ENCODE measurements at places on chromosomes 4 and X. TPM values are rescaled to one million over a fixed set of nuclear protein-coding genes. Genes with fewer than 3 reads are reported as not detected.
A peak's percentile ranks its signal among the peaks of the same experiment; 100 is the strongest.

- DNase-seq, result no peak
These were observed 417.5 kb downstream of the KCNIP4 start for GRCh38 chr4:21531048-21531447.

DNA sequence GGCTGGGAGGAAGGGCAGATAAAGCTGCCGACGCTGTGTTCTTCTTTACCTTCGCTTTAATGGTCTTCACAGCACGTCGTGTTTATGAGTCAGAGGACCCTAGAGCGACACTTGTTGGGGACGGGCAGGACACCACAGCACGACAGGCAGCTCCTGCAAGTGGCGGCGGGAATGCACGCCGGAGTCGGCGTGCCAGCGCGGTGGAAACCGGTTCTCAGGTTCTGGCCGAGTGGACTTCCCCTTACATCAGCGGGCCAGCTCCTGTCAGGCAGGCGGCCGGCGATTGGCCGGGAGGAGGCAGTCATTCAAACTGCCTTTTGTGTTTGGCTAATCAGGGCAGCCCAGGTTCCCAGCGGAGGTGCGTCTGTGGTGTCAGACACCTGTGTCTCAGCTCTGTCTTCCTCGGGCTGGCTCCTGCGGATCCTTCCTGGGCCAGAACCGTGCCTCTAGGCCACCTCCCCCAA is 150.9 kb downstream of the SHROOM3 start:
- peak; percentile 66 for DNase-seq

- DNase-seq, result no peak
These were observed 493.3 kb downstream of the FAT4 start for GRCh38 chr4:125808022-125808421.

The ART3 gene
- polyA plus RNA-seq, result 3.9 TPM

- no peak for DNase-seq
These were observed 20.4 kb upstream of the TBC1D14 start for GRCh38 chr4:6889101-6889735.

The VCX3A gene
- not detected for polyA plus RNA-seq

The HHIP gene
- polyA plus RNA-seq, result 16.4 TPM

DNA sequence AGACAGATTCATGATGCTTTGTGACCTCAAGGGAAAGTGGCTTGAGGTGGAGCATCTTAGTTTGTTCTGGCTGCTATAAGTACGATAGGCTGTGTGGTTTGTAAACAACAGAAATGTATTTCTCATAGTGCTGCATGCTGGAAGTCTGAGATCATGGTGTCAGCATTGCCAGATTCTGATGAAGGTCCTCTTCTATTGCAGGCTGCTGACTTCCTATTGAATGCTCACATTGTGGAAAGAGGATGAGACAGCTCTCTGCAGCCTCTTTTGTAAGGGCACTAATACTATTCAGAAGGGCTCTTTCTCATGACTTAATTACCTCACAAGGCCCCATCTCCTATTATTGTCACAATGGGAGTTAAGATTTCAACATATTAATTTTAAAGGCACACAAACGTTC is 1674.0 kb upstream of the PCDH7 start:
- DNase-seq, result no peak

The TEX13D gene
- polyA plus RNA-seq, result not detected
